ENCODE measurements at places on chromosomes 16 and 17.

GRCh38 chr17:46950997-46951621 is 27.9 kb downstream of the RPRML start:
- no peak for DNase-seq

GRCh38 chr16:50681021-50681885 is at the start of gene SNX20:
TSS of gene SNX20 (minus strand) at chr16:50681312. CDS start at chr16:50677526, 3,786 bp downstream.
- peak; percentile 83 for DNase-seq

- DNase-seq, result no peak
These were observed 3.1 kb downstream of the PHAF1 start for GRCh38 chr16:67112591-67113399.

GRCh38 chr17:45732926-45733505 is 51.1 kb upstream of the CRHR1 start:
- DNase-seq, result no peak

- DNase-seq, result no peak
These were observed 154.4 kb downstream of the TANC2 start for GRCh38 chr17:63120406-63120805.

GRCh38 chr17:10798332-10798749 is 5.6 kb downstream of the TMEM238L start:
- DNase-seq, result no peak

- peak; percentile 65 for DNase-seq
These were observed 5.6 kb downstream of the RARA start for GRCh38 chr17:40314584-40314956.

DNA sequence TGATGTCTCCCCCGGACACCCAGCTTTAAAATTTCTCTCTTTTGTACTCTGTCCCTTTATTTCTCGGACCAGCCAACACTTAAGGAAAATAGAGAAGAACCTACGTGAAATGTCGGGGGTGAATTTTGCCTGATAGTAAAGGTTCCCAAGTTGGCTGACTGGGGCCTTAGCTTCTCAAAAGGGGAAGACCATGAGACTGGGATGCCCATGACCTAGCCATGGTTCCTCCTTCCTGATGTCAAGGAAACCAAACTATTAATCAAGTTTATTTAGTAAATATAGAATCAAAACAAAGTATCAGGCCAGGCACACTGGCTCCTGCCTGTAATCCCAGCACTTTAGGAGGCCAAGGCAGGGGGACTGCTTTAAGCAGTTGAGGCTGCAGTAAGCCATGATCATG is 2.4 kb upstream of the EIF1 start:
- no peak for DNase-seq

DNA sequence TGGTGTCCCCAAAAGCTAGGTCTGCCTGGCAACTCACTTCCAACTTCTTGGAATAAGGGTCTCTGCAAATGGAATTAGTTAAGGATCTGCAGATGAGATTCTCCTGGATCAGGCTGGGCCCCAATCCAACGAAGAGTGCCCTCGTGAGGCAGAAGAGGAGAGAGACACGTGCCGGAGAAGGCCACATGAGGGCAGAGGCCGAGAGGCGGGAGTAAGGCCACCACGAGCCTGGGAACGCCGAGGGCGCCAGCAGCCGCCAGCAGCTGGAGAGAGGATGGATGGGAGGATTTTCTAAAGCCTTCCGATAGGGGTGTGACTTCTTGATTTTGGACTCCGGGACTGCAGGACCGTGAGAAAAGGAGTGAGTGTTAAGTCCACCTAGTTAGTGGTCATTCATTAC is 76.3 kb downstream of the JPH3 start:
- DNase-seq, result no peak

GRCh38 chr16:6374821-6375220 is 957.8 kb upstream of the RBFOX1 start:
- DNase-seq, result no peak

GRCh38 chr17:39813631-39814030 is 50.5 kb downstream of the IKZF3 start:
- DNase-seq, result no peak

- no peak for DNase-seq
These were observed 4.4 kb upstream of the CYB561 start for GRCh38 chr17:63450551-63450950.

GRCh38 chr17:6667516-6667915 is 16.0 kb downstream of the C17orf100 start:
- DNase-seq, result no peak

DNA sequence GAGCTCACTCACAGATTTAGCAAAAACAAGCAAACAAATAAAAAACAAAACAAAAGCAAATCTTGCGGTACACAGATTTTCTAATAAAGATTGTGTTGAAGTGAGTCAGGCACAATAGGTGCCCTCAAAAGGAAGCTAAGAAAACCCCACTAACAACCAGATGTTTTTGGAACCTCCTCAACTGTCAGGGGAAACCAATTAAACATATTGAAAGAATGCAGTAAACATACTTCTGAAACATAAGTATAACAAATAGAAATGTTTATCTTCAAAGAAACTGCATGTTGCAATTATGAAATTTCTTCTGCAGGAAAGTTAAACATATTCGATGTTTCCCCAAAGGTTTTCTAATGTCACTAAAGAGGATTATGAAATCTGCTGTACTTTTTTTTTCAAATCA is 110.5 kb upstream of the CORO6 start:
- DNase-seq, result no peak

DNA sequence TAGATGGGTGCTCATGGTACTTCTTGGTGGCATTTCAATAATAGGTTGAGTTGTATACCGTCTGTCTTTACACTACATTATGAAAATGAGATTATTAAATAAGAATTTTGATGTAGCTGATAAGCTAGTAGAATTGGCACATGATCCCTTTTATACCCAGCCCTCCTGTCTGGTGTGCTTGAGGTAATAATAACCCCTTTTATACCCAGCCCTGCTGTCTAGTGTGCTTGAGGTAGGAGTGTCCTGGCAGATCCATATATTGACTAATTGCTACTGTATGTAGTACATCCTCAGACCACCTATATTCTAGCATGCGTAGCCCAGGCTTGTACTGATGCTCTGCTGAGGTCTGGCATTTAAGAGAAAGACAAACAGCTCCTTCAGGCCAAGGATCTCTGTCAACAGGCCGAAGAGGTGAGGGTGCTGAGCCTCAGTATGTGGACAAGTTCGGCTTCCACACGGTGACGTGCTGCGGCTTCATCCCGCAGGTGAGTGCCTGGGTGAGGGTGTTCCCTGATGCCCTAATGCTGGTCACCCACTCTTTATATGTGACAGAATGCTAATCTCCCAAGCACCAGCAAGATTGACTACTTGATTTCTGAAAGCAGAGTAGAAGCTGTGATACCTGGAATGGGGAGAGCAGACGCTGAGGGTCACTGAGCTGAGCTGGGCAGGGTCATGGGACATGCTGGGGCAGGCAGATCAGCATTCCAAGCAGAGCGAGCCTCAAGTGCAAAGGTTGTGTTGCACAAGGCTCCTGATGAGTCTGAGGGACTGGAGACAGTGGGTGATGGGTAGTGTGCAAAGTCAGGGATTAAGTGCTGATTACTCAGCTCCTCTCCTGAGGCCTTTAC is 5.7 kb downstream of the FN3K start:
- DNase-seq, result no peak

- no peak for DNase-seq
These were observed 16.4 kb downstream of the PLCD3 start for GRCh38 chr17:45115871-45116270.

GRCh38 chr17:81586096-81586495 is 33.9 kb upstream of the FAAP100 start:
- no peak for DNase-seq

DNA sequence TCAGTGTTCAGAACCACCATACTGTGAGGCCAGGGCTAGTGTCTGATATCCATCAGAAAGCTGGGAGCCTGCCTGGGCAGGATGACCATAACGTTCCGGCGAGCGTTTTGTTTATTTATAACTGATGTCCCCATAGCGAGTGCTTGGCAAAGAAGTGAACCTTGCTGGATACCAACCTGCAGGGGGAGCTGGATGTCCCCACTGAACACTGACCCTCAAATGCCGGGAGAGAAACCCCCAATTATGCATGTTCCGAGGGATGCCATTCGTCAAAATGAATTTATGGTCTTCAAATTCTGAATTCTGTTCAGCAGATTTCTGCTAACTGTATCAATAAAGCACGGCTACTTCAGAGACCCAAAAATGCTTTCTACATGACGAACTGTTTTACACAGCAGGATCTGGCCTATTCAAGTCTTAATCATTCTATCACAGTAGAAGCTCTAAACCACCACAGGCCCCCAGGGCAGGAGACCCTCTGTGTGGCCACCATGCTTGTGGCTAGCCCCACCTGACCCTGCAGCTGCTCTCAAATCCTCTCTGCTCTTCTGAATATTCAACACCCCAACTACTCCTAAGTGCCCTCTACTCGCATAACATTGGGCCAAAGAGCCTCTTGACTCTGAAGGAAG is 15.2 kb downstream of the MED24 start:
- DNase-seq, result no peak

GRCh38 chr16:87062569-87063442 is 254.4 kb downstream of the C16orf95 start:
- peak; percentile 79 for DNase-seq

GRCh38 chr17:75288359-75288758 is 874 bp downstream of the SLC25A19 start:
- no peak for DNase-seq

DNA sequence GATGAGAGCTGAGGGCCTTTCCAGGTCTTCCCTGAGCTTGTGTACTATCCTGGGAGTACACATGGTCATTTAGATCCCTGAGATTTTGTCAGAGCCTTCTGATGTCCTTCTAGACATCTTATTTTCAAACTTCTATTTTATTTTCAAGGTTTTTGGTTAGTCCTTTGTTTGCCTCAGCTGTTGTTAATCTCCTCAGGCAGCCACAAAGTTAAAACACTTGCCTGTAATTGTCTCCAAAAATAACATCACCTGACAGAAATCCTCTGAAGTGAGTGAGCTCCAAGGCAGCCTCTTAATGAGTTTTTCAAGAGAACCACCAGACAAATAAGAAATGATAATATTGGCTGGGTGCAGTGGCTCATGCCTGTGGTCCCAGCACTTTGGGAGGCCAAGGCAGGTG is 43.8 kb upstream of the CPHXL start:
- DNase-seq, result no peak

DNA sequence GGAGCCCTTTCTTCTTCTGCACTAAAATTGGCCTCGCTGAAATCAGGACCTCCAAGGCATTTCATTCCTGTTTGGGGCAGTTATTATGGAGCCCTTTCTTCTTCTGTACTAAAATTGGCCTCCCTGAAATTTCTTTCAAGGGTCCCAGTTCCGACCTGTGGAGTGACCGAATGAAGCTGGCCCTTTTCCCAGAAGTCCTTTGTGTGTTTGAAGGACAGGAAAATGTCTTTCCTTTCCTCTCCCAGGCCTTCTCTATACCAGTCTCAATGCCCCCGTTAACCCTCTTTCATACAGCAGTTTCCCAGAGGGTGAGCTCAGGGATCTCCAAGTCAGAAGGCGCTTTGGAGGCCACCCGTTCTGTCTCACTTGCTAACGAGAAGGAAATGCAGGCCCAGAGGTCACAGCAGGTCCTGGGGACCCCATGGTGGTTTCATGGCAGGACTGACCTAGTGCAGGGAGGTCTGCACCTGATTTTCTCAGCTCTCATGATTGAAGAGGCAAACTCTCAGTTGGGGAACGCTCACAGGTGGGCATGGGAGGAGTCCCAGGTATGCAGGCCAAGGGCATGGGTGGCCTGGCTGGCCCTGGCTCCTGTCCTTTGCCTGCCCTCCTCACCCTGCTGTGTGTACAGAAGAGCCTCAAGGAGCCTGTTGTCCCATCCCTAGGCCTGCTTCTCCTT is 37.1 kb upstream of the DOC2B start:
- DNase-seq, result no peak

GRCh38 chr16:56336071-56336688 is 89.2 kb downstream of the AMFR start:
- no peak for DNase-seq

- no peak for DNase-seq
These were observed 45.1 kb downstream of the FZD2 start for GRCh38 chr17:44602390-44602789.

DNA sequence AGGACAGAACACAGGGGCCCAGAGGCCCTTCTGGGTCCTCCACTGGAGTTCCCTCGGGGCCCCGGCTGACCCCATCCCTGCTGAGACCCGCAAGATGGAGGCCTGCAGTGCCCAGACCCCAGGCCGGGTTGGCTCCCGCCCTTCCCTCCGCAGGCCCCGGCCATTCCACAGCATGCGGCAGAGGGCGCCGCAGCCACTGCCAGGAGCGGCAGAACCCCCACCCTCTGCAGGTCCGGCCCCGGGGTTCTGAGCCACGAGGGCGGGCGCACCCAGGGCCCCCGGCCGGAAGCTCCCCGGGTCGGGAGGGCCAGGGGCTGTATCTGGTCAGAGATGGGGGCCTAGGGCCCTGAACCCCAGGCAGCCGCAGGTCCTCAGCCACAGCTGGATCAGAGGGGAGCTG is 2.4 kb upstream of the PERCC1 start:
- DNase-seq, result peak; percentile 46

DNA sequence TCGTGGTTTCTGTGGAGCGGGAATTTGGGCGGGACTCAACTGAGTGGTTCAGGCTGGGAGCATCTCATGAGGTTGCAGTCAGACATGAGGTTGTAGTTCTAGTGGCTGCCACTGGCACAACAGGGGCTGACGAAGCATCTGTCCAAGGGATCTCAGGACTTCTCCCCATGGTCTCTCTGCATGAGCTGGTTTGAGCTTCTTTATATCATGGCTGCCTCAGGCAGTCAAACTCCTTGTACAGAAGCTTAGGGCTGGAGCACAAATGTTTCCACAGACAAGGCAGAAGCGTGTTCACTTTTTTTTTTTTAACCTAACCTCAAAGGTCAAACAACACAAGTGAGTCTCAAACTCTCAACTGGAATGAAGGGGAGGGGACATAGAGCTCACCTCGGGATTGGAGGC is 243.3 kb downstream of the MSI2 start:
- no peak for DNase-seq

DNA sequence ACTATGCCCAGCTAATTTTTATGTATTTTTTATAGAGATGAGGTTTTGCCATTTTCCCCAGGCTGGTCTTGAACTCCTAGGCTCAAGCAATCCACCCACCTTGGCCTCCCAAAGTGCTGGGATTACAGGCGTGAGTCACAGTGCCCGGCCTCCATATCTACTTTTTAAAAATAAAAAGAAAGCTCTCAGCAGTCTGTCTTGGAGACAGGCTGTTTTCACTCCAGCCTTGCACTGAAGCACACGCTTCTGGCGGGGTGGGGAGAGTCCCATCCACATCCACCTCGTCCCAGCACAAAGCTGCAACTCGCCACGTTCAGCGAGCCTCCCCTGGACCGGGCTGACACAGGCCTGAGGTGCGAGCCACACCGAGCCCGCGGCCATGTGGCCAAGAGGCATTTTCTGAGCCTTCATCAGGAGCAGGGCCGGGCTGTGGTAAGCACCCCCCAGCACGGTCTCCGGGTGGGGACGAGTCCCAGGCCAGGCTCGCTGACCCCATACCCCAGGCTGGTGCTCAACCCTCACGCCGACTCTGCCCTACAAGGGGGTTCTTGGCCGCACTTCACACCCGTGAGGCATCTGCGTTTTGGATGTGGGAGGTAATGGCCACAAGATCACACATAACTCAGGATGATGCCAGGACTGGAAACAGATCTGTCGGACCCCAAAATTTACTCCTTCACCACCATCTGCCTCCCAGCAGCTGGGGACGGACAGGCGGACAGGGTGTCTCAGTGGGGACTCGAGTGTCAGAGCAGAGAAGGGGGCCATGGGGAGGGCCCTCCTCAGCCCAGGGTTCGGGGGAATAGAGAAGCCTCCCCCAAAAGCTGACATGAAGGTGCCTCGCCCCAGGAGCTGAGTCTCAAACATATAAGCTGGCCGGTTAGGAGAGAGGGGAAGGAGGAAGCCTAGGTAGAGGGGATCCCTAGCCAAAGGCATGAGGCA is 28.6 kb downstream of the TBC1D16 start:
- no peak for DNase-seq

GRCh38 chr16:58026139-58026704 is 668 bp downstream of the MMP15 start:
- DNase-seq, result peak; percentile 18

All from GM12865 (cell line).